ENCODE measurements at places on chromosomes 6 and 20. TPM values are rescaled to one million over a fixed set of nuclear protein-coding genes. Genes with fewer than 3 reads are reported as not detected.

SLC17A9 gene
- total RNA-seq: 99.4 TPM

SMOC2 gene
- total RNA-seq: 3.5 TPM

ENPP1 gene
- 39.8 TPM for total RNA-seq

TPD52L1 gene
- 45.0 TPM for total RNA-seq

STX11 gene
- 7.4 TPM for total RNA-seq

HNF4A gene
- total RNA-seq: 126 TPM

- no peak overlapping the region for H3K27ac ChIP-seq
- H3K4me1 ChIP-seq: no peaks in the 10 kb centered on the region
- H3K4me3 ChIP-seq: no peak overlapping the region
- H3K27me3 ChIP-seq: no peaks in the 10 kb centered on the region
- no peaks in the 10 kb centered on the region for H3K36me3 ChIP-seq
- DNase-seq: no peak
These were observed 235.3 kb upstream of the NRSN1 start for GRCh38 chr6:23890543-23891227.

GRCh38 chr20:23870461-23870860 lies 9.1 kb downstream of the CST5 start:
- H3K4me3 ChIP-seq: no peak overlapping the region
- no peaks in the 10 kb centered on the region for H3K36me3 ChIP-seq
- DNase-seq: no peak
- no peaks in the 10 kb centered on the region for H3K27me3 ChIP-seq
- no peak overlapping the region for H3K27ac ChIP-seq

DNA sequence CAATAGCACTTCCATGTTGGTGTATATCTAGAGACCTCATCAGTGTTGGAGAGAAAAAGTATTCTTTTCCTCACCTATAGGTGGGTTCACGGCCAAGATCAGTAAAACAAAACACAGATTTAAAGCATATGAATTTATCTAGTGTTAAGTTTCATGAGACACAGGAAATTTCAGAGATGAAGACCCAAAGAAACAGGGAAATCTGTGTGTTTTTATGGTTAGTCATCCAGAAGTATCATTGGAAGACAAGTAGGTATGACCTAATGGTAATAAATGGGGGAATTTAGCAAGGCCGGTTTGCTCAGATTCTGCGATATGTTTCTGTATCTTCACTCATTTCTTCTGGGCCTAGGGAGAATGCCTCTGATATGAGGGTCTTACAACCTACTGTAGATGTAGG lies 419.6 kb upstream of the MARCKS start:
- H3K4me1 ChIP-seq: peaks cover 14% of the 10 kb centered on the region
- H3K36me3 ChIP-seq: no peaks in the 10 kb centered on the region
- H3K27ac ChIP-seq: no peak overlapping the region
- no peak overlapping the region for H3K4me3 ChIP-seq

- H3K4me1 ChIP-seq: no peaks in the 10 kb centered on the region
- H3K36me3 ChIP-seq: no peaks in the 10 kb centered on the region
- no peak overlapping the region for H3K4me3 ChIP-seq
- H3K27ac ChIP-seq: no peak overlapping the region
These were observed 3.7 kb upstream of the SLC17A2 start for GRCh38 chr6:25934156-25934555.

- H3K27me3 ChIP-seq: no peaks in the 10 kb centered on the region
- no peak overlapping the region for H3K27ac ChIP-seq
- no peaks in the 10 kb centered on the region for H3K4me1 ChIP-seq
- no peak for DNase-seq
These were observed 93.1 kb upstream of the TAB2 start for GRCh38 chr6:149224399-149224798.

DNA sequence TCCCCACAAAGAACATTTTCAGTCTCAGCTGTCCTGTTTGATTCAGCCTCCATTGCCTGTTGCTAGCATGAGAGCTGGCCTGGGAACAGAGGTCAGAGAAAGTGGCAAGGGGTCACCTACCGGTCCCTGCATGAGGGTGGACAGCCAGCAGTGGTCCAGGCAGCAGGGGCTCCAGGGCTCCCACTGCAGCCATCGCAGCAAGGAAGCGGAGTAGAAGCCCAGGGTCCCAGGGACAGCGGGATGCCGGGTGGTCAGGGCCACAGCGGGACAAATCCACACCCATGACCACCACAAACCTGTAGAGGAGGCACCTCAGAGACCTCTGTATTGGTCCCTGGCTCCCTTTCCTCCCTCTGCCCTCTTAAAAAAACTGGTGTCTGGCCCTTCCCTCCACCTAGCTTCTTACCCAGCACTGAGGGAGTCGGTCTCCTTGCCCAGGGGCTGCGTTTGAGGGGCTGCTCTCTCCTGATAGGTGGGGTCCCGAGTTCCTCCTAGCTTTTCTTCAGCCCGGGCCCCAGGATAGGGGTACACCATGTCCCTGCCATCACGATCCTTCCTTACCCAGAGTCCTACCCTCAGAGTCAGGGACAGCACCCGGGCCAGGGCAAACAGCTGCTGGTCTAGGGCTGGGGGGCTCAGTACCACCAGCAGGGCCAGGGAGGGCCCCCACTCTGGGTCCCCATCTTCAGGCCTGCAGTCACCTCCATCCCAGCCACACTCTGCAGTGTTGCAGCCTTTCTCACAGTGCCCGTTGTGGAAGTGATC lies 8.4 kb upstream of the GPSM3 start:
- no peaks in the 10 kb centered on the region for H3K4me1 ChIP-seq
- H3K27ac ChIP-seq: no peak overlapping the region
- H3K27me3 ChIP-seq: no peaks in the 10 kb centered on the region
- H3K4me3 ChIP-seq: no peak overlapping the region
- H3K36me3 ChIP-seq: no peaks in the 10 kb centered on the region

GRCh38 chr6:30944051-30944450 lies 3.3 kb downstream of the MUCL3 start:
- H3K27ac ChIP-seq: no peak overlapping the region
- H3K4me3 ChIP-seq: no peak overlapping the region
- no peak for DNase-seq
- H3K27me3 ChIP-seq: no peaks in the 10 kb centered on the region
- H3K4me1 ChIP-seq: no peaks in the 10 kb centered on the region

DNA sequence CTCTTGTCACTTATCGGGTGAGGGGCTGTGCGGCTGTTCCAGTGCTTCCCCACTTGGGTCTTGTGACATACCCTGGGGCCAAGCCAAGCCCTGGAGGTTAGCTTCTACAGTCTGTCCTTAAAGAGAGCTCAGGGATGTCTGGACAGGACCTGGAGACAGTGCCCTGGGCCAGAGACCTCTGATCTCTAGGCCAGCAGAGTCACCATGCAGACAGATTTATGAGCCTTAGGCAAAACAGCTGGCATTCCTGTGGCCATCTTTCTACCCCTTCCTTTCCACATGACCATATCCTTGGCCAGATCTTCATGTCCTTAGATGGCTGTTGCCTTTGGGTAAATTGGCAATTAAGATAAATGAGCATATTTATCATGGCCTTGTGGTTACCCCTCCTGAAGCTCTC lies 678.6 kb downstream of the MAFB start:
- no peaks in the 10 kb centered on the region for H3K4me1 ChIP-seq
- H3K36me3 ChIP-seq: no peaks in the 10 kb centered on the region
- no peaks in the 10 kb centered on the region for H3K27me3 ChIP-seq
- H3K27ac ChIP-seq: no peak overlapping the region
- H3K4me3 ChIP-seq: no peak overlapping the region

All from right lobe of liver (tissue), 6 donors.